ENCODE measurements at places on chromosomes 2 and 18.

GRCh38 chr2:36147670-36148390 lies 207.7 kb upstream of the CRIM1 start:
- no peak for DNase-seq

DNA sequence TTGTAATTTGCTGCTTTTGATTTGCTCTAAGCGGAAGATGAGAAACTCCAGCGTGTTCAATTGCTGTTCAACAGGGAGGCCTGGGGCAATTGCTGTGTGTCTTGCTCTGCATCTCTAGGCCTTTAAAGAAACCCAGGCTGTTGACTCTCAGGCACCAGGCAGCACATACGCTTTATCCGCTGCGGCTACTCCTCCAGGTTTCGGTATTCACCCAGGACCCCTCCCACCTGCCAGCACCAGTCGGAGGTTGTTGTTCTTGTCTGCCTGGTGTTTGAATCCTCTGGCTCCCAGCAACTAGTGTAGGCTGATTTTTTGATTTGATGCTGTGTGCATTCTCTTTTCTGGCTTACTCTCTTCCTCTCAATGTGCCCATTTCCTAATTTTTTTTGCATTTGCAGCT lies 383.1 kb downstream of the TSN start:
- DNase-seq = no peak

- no peak for DNase-seq
Observed at GRCh38 chr2:240213476-240214421, 73.3 kb upstream of the OTOS start.

DNA sequence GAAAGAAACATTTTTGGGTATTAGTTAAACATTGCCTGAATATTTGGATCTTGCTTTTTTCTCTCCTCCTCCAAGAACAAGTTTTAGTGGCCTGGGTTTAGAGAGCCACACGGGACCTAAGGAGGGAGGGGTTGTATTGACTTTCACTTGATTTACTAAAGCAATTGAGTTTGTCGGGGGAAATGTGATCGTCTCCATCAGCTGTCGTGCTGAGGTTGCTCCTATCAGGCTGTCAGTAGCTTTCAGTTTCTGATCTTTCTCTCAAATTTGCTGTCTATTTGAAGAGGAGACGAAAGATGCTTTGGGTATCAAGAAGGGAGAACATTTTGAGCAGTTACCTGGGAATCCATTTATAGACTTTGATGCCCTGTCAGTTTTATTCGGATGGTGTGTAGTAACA lies 106.0 kb downstream of the SETBP1 start:
- DNase-seq = no peak

GRCh38 chr2:54636415-54637139 lies 86.9 kb upstream of the EML6 start:
- no peak for DNase-seq

Measured in uterus (tissue), 4 donors.